ENCODE measurements at places on chromosomes 1 and 21. TPM values are rescaled to one million over a fixed set of nuclear protein-coding genes. Genes with fewer than 3 reads are reported as not detected.

The IGSF9 gene
- total RNA-seq: 44.1 TPM

The CDA gene
- total RNA-seq: 18.5 TPM

The ABL2 gene
- total RNA-seq: 9.3 TPM

The C1QTNF12 gene
- total RNA-seq: 1.1 TPM

The ACKR1 gene
- total RNA-seq: not detected
